ENCODE measurements at places on chromosomes 1 and 21.

DNA sequence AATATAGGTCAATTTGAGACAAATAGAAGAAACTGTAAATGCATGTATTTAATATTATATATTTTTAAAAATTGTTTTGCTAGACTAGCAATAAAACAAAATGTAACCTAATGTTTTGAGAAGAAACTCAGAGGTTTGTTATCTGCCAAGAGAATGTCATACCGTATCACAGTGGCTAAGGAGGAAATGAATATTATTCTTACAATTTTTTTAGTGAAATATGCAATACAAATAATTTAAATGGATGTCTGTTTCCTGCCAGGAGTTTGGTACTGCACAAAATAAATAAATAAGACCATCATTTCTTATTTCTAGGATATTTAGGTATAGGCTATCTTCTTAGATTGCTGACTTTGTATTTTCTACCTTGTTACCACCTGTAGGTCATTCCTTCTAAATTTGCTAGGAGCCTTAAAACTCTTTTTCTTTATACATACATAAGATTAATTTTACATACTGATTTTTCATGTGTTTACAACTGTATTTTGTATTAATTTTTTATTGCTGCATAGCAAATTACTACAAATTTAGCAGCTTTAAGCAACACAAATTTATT lies 113.6 kb downstream of the NEK7 start:
- no peak for DNase-seq

DNA sequence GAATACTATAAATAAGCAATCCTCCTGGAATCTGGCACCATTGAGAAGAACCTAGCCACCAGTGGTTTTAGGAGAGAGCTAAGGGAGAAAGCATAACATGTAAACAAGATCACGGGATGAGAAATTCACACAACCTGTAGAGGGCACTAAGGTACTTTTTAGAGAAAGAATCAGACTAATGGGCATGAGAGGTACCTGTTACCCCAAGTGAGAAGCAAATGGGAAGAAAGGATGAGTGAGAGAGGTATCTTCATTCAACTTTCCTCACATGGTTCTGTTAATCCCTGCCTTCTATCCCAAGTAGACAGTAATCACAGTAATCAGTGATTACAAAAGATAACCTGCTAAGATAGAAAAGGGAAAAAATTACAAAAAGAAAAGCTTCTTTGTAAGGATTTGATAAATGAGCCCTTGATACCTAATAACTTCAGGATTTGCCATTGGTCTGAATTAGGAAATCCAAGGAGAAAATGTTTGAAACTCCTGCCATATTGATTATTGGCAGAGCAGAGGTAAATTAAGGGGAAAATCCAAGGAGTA lies 251.1 kb upstream of the ADGRL2 start:
- DNase-seq, result no peak

DNA sequence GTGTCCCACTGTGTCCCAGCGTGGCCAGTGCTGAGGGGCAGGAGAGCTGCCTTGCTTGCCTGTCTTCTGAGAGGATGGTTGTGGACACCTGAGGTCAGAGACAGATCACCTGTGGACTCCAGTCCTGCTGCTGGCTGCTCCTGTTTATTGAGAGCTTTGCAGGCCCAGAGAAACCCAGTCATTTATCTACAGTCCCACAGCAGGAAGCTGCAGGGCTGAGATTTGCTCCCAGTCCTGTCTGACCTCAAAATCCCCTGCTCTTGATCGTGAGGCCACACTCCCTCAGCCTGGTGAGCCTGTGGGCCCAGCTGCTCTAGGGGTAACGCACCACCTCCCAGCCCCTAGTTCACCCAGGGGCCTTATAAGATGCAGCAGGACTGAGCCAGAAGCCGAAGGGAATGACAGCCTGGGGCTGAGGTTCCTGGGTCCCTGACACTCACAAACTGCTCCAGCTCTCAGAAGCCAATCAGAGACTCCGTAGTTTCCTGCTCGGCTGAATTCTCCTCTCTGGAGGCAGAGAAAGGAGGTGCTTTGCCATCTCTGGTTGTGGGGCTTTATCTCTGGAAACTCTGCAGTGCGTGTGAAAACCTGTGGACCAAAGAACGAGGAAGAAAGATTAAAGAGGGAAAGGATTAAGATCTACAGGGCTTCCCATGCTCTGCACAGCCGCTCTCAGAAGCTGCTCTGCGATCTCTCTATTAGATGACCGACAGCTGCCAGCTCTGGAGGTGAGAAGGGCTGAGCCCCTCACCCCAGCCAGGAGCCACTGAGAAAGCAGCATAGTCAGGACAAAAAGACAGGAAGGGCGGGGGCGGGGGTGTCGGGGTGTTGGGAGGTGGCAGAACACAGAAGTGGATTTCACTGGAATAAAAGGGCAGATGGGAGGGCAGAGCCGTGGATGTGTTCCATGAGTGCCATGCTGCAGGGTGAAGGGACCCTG lies 39.1 kb downstream of the UBIAD1 start:
- DNase-seq, result no peak

- DNase-seq, result no peak
These were observed 1.5 kb downstream of the KIRREL1 start for GRCh38 chr1:157994704-157995582.

DNA sequence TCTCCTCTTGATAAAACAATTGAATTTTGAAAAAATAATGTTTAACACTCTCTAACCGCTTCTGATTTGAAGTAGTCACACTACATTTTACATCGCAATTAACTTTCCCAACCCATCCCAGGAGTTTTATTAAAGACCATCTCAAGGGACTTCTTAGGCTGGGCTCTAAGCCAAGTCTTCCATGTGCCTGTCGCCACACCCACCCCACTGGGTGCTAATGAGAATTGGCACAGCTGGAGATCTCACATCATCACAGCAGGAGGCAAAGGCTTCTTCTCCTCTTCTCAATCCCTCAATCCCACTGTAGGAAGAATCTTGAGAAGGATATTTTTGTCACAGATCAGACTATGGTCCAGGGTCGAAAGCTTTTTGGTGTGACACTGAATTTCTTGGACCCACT lies 328.9 kb downstream of the NUF2 start:
- no peak for DNase-seq

- no peak for DNase-seq
These were observed 11.3 kb upstream of the EPHA8 start for GRCh38 chr1:22552021-22552420.

DNA sequence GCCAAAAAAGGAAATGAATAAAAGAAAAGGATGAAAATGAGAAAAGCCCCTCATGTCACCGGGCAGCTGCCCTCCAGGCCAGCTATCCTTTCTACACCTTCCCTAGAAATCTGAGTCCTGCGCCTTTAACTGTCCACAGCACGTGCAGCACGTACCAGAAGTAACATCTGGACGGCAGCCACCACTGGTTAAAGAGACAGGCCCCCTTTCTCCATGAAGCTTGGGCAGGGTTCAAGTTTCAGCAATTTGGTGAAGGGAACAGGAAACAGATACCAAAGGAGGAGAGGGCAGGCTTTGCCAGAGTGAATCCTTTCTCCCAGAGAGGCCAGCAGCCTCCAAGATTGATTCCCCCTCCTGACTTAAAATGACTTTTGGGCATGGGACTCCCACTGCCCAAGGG lies 3.6 kb upstream of the KIAA2013 start:
- no peak for DNase-seq

DNA sequence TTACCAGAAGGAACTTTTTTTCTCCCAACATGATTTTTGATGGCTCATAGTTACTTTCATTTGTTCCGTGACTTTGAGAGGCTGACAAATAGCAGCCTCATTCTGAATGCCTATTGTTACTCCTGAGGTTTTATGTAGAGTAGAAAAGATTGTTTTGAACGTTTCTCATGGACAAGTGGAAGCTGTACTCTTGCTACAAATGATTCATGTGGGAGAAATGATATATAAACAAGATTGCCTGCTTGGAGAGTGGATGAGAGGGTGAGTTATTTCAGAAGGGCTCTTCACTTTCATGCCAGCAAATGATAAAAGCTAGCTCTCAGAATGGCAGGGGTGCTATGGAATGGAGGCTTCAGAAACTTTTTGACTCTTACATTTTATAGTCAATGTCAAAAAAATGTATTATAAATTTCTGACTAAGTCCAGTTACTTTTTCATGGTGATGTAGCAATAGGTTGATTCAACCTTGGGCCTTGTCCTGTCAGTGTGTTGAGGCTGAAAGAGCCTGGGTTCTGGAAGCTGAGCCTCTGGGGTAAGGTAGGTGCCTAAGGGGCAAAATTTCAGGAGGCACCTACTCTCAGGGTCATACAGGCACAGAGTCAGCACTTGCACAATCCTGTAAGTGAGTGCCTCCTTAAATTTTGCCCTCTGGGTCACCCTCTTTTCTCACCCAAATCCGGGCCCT lies 19.4 kb downstream of the JUN start:
- no peak for DNase-seq

GRCh38 chr1:114986286-114986685 lies 43.3 kb upstream of the TSHB start:
- DNase-seq, result no peak

- no peak for DNase-seq
These were observed 8.7 kb downstream of the CTXND2 start for GRCh38 chr1:150895618-150896017.

- DNase-seq, result no peak
These were observed 5.9 kb upstream of the BCAR3 start for GRCh38 chr1:93687542-93687941.

Measured in activated T-helper 2 cell treated with anti-CD3 and anti-CD28 coated beads, Interferon-gamma antibody, Interleukin-2, Interleukin-4, amounts not matched to agents 10 μg/mL and 5 μg/mL and 100 μg/mL, durations not matched to agents 14 hours and 24 hours and 36 hours (primary cell).